ENCODE measurements at places on chromosomes 5 and 9. TPM values are rescaled to one million over a fixed set of nuclear protein-coding genes. Genes with fewer than 3 reads are reported as not detected.

- peak; percentile 17 for DNase-seq
Observed at GRCh38 chr9:137552022-137552768, 516 bp downstream of the MRPL41 start.

DNA sequence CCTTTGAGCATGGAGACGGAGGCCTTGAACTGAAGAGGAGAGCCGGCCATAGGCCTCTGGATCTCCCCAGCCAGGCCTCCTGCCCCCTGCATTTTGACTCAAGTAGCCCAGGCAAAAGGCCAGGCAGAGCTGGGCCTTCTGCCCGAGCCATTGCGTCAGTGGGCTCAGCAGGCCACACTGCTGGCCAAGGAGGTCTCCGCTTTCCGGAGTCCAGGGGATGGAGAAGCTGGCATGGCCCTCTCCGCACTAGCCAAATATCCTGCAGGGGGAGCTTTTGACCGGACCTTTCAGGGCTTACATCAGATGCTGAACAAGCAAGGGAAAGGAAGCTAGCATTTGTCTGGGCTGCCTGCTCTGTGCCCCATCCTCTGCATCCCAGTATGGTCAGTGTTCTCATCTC is 386.8 kb downstream of the TRIM36 start:
- no peak for DNase-seq

GRCh38 chr9:21624675-21625644 is 142.8 kb upstream of the IFNE start:
- peak; percentile 40 for DNase-seq

GRCh38 chr5:102754767-102755431 is at the start of gene PAM:
TSS of gene PAM (plus strand) at chr5:102755305. CDS start at chr5:102866196, 110,891 bp downstream.
- DNase-seq = peak; percentile 84

- DNase-seq = peak; percentile 60
Observed at GRCh38 chr5:999032-999501, 9.5 kb upstream of the NKD2 start.

DNA sequence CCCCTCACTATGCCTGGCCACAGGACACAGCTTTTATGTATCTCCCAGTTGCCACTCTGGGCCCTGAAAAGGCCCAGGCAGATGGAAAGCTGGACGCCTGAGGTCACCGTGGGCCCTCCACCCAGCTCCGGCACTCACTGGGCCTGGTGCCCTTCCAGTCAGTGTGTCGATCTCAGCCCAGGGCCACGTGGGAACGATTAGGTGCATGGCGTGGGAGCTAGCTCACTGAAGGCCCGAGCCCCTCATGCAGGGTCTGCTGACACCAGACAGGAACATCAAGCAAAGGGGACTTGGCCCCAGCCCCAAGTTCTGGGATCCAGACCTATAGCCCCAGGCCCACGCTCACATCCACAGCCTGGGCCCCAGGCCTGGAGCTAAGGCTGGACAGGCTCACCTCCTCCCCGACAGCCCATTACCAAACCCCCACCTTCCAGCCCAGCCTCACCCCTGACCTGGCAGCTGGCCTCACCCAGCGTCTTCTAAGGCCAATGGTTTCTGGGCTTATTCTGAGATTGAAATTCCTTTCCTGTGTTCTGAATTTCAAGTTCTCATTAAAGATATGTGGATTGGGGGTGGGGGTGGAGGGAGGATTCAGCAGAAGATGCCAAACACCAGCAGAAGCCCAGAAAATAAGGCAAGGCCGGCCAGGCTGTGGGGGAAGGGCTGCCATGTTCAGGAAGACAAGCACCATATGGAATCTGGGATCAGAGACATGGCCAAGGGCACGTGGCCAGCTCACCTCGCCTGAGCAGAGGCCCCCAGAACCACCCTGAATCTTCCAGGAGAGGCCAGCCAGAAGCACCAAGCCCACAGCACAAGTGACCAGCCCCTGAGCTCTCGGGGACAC is 74.5 kb downstream of the ADAMTS2 start:
- peak; percentile 92 for DNase-seq

DNA sequence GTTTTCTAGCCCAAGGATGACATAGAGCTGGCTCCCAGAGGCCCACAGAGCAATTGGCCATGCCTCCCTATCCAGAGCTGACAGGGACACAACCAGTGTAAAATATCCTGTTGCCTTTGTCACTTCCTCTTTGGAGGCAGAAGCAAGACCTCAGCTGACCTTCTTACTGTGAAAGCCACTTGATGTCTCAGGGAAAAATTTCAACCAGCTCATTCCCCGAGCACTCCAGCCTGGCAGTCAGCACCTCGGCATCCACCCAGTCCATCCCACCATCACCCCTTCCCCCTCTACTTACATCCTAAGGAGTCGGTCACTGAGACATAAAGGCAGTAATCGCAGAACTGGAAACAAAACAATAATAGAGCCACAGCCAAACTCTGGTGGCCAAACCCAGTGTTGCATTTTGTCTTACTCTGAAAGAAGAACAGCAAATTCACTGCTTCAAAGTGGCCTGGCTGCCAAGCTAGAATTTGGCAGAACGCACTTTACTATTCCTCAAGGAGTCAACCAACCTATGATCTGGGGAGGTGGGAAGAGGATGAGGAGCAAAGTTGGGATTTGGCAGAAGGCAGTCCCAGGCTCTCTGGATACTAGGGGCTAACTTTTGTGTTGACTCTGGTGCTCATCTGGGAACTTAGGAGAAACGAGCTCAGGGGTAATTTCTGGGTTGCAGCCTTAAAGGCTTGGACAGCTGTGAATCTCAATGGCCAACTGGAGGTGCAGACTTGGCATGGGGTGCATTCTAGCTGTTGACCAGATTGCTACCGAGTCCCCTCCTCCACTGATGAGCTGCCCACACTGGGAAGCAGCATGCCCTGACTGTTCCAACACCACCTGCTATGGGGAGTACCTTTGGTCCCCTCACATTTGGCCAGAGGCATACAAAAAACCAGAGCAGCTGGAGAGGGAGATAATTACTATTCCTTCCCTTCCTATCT is 13.6 kb downstream of the NIPAL4 start:
- no peak for DNase-seq

GRCh38 chr5:150587016-150587415 is 53.4 kb upstream of the SYNPO start:
- DNase-seq = no peak

- no peak for DNase-seq
Observed at GRCh38 chr5:136285096-136285855, 80.1 kb downstream of the TRPC7 start.

The SPINK4 gene
- total RNA-seq = not detected

The FRMPD1 gene
- 0.25 TPM for total RNA-seq

- DNase-seq = no peak
Observed at GRCh38 chr5:115391780-115392179, 95.3 kb upstream of the CCDC112 start.

DNA sequence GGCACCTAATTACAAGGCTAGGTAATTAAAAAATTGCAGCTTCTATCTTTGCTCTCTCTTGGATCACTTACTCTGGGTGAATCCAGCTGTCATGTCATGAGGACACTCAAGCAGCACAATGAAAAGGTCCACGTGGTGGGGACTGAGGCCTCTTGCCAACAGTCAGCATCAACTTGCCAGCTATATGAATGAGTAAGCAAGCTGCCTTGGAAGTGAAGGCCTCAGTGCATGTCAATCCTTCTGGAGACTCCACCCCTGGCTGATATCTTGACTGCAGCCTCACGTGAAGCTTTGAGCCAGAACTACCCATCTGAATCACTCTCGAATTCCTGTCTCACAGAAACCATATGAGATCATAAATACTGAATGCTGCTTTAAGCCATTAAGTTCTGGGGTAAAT is 140.5 kb downstream of the SNX18 start:
- peak; percentile 34 for DNase-seq

Data from lung (tissue), 17 donors.